NCI-H2227 treated with DMSO at 0.1 percent for 48 hours (cell line): ENCODE measurements at places on chromosomes 4 and X.

- DNase-seq, result no peak
Measured at GRCh38 chr4:16464651-16465050, 238.4 kb upstream of the TAPT1 start.

DNA sequence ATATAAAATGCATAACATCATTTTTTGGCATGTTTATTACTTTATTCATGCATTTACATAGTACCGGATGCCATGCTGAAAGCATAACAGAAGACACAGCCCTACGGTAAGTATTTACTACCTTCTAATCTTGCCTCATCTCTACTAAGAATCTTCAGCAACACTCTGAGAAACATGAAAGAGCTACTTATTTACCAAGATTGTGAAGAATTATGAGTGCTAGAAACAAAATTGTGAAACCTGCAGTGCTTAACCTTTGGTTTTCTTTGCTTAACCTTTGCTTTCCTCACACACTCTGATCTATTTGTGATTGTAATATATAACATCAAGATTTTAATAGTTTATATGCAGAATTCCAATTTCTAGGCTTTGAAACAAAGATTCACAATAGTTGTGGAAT is 7.4 kb downstream of the ANTXR2 start:
- no peak for DNase-seq

GRCh38 chr4:8502836-8503585 is 62.4 kb downstream of the TRMT44 start:
- no peak for DNase-seq

- DNase-seq, result no peak
Measured at GRCh38 chr4:112861691-112862674, 187.5 kb upstream of the ANK2 start.

- DNase-seq, result no peak
Measured at GRCh38 chr4:151581570-151581969, 172.6 kb downstream of the FHIP1A start.

GRCh38 chr4:48591372-48591771 is 101.3 kb downstream of the ZAR1 start:
- no peak for DNase-seq

- DNase-seq, result no peak
Measured at GRCh38 chrX:19627533-19627932, 112.2 kb upstream of the MAP3K15 start.

DNA sequence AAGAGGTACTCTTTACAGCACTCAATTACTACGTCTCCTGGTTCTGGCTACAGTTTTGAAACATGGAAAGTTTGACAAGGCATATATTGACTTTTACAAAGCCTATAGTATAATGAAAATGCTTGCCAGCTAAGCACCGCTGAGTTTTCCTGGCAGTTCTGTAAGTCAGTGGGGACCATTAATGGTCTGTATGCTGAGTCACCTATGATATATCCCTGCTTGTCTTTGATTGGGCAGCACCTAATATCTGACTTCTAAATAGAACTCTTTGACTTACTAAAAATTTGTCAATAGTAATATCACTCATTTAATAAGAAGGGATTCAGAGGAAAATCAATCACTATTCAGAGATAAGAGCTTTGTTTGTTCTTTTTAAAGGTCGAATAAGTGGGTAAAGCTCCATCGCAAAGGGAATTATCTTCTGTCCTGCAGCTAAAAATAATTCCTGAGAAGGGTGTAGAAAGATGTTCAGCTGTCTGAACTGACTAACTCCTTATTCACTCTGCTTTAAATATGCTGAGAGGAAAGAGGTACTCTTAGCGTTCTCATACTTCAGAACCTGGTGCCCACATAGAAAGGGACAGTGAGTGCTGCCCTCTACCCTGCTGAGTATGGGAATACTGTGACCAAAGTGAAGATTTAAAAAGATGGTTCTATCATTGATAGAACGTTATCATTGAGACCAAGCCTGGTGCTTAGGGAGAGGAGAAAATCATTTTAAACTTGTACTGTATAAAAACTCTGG is 959 bp downstream of the SMPX start:
- DNase-seq, result no peak

DNA sequence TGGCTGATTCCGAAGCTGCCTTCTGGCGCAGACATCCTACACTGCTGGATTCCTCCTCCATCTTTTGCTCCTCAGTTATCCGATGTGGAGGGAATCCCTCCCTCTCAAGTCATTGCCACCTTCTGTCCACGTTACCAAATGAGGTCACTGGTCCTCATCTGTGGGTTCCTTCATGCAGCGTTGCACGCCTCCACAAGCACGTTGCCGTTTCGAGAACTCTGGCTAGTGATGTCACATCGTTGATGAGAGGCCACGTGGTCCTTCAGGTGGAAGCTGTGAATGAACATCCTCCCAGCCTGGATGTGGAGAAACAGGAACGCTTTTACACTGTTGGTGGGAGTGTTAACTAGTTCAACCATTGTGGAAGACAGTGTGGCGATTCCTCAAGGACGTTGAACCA is 323.2 kb downstream of the DHRSX start:
- DNase-seq, result no peak

GRCh38 chr4:119984996-119985395 is 81.7 kb downstream of the MAD2L1 start:
- DNase-seq, result no peak

DNA sequence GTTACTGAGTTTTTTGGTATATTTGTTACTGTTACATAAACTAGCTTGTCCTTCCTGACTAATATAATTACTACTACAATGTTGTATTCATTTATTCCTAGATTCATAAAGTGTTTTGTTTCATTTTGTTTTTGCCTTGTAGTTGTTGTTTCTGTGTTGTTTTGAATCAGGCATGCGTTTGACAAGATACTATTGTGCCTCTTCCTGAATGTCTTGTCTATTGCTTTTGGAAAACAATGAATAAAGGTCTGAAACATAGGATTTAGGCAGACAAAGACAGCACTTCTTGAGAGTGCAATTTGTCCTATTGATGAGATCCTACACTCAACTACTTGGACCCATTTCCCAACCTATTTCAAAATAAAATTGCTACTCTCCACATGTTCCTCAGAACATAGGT is 630.4 kb upstream of the BOD1L1 start:
- DNase-seq, result no peak

- DNase-seq, result no peak
Measured at GRCh38 chrX:82163701-82164100, 961.8 kb downstream of the SH3BGRL start.
